ENCODE measurements at places on chromosomes 6 and 20.

GRCh38 chr20:32438331-32438858 is 80.3 kb downstream of the ASXL1 start:
- no peak for DNase-seq

DNA sequence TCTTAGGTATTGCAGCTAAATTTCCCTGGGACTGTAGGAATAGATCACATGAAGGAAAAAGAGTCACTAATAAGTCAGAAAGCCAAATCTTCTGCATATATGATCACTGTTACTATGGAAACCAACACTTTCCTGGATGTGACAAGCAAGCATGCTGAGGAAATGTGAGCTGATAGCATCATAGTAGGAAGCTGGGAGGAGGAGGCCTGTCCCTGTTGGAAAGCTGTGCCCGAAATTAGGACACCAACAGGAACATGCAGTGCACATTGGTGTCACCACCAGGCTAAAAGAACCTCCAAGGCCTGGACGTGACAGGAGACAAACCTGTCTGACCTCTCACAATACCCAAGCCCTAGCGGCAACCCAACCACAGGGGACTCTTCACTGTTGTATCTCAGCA is 181.9 kb upstream of the PCSK2 start:
- DNase-seq: no peak

- no peak for DNase-seq
Observed at GRCh38 chr6:119727504-119728219, 378.1 kb upstream of the MAN1A1 start.

DNA sequence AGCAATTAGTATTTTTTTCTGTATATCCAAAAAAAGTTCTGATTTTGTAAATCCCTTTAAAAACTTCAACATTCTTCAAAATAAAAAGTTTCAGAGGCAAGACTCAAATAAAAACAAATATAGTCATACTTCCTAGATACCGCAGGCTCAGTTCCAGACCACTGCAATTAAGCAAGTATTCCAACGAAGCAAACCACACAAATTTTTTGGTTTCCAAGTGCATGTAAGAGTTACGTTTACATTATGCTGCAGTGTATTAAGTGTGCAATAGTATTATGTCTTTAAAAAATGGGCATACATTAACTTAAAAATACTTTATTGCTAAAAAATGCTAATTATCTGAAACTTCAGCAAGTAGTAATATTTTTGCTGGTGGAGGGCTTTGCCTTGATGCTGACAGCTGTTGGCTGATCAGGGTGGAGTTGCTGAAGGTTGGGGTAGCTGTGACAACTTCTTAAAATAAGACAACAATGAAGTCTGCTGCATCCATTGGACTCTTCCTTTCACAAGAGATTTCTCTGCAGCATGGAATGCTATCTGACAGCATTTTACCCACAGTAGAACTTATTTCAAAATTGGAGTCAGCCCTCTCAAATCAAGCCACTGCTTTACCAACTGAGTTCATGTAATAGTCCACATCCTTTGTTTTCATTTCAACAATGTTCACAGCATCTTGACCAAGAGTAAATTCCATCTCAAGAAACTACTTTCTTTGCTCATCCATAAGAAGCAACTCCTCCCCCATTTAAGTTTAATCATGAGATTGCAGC is 46.0 kb downstream of the PHIP start:
- DNase-seq: no peak

DNA sequence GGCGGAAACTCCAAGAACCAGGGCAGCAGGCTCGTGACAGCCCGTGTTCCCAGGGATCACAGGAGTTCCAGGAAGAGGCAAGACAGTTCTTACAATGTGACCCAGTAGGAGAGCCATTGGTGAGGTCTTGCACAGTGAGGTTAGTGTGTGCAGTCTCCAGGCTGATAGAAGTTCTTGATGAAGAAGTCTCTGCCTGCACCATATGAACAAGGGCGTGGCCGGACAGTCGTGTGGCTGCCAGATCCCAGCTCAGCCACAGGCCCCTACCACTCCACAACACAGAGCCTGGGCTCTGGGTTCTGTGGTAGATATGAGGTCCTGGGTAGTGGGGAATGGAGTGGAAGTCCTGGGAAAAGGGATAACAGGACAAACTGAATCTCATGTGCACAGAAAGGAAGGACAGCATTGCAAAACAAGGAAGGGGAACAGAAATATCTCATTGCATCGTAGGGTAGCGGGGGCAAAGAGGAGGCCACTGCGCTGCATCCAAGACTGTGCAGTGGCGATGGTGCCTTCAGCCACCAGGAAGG is 65.2 kb downstream of the STX11 start:
- DNase-seq: no peak

- DNase-seq: no peak
Observed at GRCh38 chr6:131122007-131122406, 13.3 kb upstream of the AKAP7 start.

GRCh38 chr20:36036688-36037087 is 68.3 kb downstream of the CNBD2 start:
- DNase-seq: no peak

DNA sequence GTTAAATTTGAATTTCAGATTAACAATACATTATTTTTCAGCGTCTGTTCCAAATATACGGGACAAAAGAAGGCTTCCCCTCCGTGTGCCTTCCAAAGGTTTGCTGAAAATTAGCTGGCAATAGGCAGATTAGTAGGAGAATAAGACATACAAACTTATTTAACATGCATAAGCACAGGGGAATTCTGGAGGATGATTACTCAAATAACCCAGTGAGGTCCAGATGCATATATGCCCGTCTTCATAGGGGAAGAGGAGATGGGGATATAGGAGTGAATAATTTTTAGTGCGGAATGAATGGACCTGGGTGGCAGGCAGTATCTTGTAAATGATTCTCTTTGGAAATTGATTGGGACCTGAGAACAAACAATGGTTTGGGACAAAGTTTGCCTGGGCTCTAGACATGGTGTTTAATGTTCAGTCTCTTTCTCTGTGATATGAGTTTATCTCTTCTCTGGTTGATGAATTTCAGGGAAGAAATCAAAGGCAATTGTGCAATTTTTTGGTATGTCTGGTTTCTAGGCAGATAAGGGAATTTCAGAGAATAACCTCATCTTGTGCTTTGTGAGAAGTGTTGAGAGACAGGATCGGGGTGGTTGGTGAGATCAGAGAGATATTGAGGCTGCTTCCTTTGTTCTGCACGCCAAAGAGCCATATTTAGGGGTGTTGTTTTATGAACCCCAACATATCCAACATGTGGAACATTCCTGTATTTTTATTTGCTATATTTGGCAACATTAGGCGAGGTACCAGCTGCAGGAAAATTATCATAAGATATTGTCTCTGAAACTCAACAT is 63.7 kb downstream of the MKKS start:
- no peak for DNase-seq

GRCh38 chr6:136823128-136823660 is 802 bp downstream of the PEX7 start:
- no peak for DNase-seq

- no peak for DNase-seq
Observed at GRCh38 chr6:166017032-166017635, 150.5 kb downstream of the TBXT start.

DNA sequence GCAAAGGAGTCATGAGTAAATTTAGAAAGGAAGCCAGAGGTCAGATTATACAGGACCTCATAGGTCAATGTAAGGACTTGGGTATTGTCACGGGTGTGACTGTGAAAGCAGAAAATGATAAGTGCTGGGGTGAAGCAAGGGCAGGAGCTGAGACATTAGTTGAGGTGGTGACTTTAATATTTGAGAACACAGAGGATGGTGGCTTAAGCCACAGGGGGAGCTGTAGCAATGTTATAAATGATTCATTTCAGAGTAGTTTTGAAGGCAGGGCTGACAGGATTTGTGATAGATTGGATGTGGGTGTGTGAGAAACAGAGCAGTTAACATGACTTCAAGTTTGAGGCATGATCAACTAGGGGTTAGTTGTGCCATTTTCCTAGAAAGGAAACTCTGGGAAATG is 659.9 kb downstream of the EPM2A start:
- DNase-seq: no peak

GRCh38 chr6:10256113-10256690 is 158.7 kb downstream of the TFAP2A start:
- no peak for DNase-seq

GRCh38 chr6:16055852-16056251 is 73.0 kb upstream of the MYLIP start:
- no peak for DNase-seq

DNA sequence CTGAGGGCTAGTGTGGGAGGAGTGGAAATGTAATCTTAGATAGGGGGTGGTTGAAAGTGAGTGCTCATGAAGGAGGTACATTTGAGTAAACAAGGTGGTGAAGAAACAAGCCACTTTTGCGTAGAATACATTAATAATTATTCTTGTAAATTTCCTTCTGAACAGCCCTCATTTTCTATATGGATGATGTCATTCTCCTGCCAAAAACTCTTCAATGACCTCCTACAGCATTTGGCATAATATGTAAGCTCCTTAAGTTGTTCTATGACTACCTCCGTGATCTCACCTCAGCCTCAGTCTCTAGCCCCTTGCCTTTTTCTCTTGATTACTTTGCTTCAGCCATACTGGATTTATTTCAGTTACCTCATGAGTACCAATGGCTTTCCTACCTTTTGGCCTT is 14.0 kb upstream of the SNAP91 start:
- DNase-seq: no peak

DNA sequence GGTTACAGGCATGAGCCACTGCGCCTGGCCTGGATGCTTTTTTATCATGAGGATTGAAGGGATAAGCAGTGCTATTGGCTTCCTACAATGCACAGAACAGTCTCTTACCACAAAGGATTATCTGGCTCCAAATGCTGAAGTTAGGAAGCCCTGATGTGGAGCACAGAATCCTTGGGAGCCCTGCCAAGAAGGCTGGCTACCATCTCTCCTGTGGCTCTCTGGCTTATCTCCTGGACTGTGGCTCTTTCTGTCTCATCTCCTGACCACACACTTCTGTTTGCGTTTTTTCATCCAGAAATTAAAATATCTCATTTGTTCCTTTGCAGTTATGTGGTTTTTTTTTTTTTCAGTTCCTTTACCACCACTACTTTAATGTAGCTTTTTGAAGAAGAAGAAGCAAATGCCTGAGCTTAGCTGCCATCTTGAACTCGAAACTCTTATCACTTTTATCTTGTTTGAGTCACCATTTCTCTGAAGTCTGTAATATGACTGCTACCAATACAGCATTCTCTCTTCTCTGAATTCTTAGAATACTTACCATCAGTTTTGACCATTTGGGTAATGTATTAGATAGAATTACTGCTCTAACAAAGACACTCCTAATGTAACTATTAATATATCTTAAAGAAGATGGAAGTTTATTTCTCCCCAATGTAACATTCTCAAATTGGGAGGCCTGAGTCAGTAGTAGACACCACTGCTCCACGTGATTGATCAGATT is 1044.7 kb downstream of the KIF16B start:
- DNase-seq: no peak

DNA sequence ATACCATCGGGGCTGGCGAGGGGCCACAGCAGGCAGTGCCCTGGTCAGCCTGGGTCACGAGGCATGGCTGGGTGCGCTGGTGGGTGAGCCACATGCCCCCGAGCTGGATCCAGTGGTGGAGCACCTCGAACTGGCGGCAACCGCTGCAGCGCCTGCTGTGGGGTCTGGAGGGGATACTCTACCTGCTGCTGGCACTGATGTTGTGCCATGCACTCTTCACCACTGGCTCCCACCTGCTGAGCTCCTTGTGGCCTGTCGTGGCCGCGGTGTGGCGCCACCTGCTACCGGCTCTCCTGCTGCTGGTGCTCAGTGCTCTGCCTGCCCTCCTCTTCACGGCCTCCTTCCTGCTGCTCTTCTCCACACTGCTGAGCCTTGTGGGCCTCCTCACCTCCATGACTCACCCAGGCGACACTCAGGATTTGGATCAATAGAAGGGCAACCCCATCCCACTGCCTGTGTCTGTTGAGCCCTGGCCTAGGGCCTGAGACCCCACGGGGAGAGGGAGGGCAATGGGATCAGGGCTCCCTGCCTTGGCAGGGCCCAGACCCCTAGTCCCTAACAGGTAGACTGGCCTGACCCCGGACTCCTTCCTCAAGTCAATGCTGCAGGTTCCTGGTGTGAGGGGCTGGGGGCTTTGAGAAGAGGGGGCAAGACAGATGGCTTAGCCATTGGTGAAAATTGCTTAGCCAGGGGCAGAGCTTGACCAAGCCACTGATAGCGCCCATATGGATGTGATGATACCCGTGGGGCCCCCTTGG is 598 bp downstream of the TMEM239 start:
- no peak for DNase-seq

GRCh38 chr6:32943864-32944649 is 3.2 kb upstream of the HLA-DMB start:
- DNase-seq: no peak

DNA sequence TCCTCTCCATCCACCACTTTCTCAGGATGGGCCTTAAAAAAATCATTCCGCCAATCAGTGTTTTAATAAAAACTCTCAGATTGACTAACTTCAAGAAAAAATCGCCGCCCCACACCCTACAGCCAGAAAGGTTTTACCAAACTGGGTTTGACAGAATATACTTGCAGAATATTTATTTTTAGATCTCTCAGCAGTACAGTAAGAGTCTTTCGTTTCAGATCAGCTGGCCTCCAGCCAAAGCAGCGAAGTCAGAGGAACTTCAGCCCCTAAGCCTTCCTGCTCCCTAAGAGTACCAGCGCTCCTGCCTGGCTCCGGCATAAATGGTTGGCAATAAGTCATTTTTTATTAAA is 24.7 kb downstream of the TBC1D7 start:
- DNase-seq: peak; percentile 30

DNA sequence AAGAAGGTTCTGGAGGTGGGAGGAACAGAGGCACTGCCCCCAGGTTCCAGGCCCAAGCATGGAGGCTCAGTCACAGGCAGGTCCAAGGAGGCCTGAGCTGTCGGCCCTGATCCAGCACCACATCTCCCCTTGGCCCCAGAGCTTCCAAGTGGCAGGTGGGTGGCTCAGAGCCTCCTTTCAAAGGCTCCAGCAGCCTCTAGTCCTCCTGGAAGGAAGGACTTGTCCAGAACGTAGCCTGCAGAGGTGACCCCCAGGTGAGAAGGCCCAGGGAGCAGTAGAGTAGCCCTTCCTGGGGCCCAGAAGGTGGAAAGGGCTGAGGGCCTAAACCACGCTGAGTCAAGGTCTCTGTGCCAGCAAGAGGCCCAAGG is 7.7 kb downstream of the TFEB start:
- DNase-seq: no peak

- no peak for DNase-seq
Observed at GRCh38 chr6:5753209-5753608, 253.5 kb downstream of the NRN1 start.

DNA sequence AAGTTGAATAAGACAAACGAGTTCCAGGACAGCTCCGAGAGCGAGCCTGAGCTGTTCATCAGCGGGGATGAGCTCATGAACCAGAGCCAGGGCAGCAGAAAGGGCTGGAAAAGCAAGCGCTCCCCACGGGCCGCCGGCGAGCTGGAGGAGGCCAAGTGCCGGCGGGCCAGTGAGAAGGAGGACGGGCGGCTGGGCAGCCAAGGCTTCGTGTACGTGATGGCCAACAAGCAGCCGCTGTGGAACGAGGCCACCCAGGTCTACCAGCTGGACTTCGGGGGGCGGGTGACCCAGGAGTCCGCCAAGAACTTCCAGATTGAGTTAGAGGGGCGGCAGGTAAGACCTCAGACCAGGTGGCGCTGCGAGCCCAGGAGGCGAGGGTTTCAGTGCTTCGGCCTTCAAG is 56.0 kb upstream of the TMEM181 start:
- DNase-seq: no peak

- DNase-seq: no peak
Observed at GRCh38 chr6:108777536-108777935, 70.7 kb upstream of the ARMC2 start.
